ENCODE measurements at places on chromosomes 16 and 17.

- no peak for DNase-seq
These were observed 655 bp downstream of the ATXN1L start for GRCh38 chr16:71846431-71846830.

GRCh38 chr16:79982862-79983261 is 382.3 kb upstream of the MAF start:
- no peak for DNase-seq

DNA sequence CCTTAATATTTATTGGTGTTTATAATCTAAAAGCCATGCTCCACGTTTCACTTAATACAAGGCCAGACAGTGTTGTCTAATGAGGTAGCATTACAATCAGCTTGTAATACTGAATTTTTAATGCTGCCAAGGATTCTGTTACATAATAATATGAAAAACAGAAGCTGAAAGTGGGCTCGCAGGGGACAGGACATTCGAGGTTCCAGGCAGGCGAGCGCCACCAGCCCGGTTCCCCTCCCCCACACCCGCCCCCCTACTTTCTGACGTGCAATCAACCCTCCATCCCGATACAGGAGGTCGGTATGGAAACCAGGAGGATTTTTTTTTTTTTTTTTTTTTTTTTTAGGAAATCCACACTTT is 6.2 kb upstream of the ZFHX3 start:
- no peak for DNase-seq

DNA sequence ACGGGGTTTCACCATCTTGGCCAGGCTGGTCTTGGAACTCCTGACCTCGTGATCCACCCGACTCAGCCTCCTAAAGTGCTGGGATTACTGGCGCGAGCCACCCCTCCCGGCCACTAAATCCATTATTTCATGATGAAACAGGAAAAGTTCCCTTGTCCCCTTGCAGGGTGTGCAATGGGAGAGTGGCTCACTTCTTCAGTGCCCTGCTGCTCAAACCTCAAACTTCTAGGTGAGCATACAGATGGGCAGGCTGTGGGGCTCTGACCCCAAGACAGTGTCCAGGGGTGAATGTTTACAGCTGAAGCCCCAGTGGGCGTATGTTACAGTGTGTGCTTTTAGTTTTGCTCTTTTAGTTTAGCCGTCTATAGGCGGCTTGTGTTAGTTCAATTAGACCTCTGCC is 34.7 kb downstream of the GJC1 start:
- no peak for DNase-seq

GRCh38 chr17:7263801-7264078 is 1.5 kb upstream of the CLDN7 start:
- no peak for DNase-seq

GRCh38 chr17:78267253-78268073 is 36.0 kb downstream of the TMEM235 start:
- no peak for DNase-seq

- DNase-seq, result no peak
These were observed 112.9 kb upstream of the HAS3 start for GRCh38 chr16:68992521-68992920.

- no peak for DNase-seq
These were observed 7.0 kb downstream of the ADCY7 start for GRCh38 chr16:50273382-50273690.

DNA sequence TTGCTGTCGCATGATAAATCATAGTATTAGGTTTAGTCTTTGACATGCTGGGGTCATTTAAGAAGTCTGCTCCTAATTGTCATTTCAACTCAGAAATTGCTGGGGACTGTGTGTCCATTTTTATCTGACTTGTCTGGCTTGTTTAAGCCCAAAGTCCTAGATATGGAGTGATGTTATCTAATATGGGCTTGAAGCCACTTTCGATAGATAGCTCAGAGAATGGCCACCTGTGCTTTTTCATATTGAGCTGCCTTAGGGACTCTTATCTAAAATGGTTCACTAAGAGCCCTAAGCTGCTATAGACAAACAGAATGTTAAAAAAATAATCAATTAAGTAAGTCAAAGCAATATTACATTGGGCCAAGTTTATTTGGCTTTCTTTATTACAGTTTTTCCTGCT is 81.6 kb upstream of the CNTNAP4 start:
- DNase-seq, result no peak

- no peak for DNase-seq
These were observed 3.0 kb downstream of the CBX8 start for GRCh38 chr17:79793924-79794304.

DNA sequence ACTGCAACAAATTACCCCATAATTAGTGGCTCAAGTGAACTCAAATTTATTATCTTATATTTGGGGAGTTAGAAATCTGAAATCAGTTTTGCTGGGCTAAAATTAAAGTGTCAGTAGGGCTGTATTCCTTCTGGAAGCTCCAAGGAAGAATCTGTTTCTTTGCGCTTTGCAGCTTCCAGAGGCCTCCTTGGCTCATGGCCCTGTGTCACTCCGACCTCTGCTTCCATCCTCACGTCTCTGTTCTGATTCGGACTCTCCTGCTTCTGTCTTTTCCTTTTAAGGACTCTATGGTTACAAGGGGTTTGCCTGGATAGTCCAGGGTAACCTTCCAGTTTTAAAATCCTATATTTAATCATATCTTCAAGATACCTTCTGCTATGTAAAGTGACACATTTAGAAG is 232.1 kb downstream of the CA10 start:
- no peak for DNase-seq

- no peak for DNase-seq
These were observed 601 bp downstream of the PHKB start for GRCh38 chr16:47461598-47462266.

- no peak for DNase-seq
These were observed 115.8 kb upstream of the CRHR1 start for GRCh38 chr17:45668316-45668715.

All from stimulated activated CD4-positive, alpha-beta T cell treated with anti-CD3 and anti-CD28 coated beads, TNF-alpha, amount 100 ng/mL, for 24 hours (primary cell).